ENCODE measurements at places on chromosomes 13 and 19.
A peak's percentile ranks its signal among the peaks of the same experiment; 100 is the strongest.

DNA sequence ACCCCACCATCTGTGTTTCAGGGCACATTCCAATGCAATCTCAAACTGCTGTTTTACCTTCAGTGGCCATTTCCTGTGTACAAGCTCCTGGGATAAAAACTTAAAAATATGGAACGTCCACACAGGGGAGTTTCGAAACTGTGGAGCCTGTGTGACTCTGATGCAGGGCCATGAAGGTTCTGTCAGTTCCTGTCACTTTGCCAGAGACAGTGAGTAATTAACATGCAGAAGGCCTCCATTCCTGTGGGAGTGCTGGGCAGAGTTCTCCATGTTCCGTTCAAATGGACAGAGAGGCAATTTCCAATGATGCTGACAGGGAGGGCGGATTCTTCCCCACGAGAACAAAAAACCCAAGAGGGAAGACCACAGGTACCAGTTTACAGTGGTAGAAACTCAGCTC is 24.4 kb downstream of the WDR88 start:
- no peak for DNase-seq

DNA sequence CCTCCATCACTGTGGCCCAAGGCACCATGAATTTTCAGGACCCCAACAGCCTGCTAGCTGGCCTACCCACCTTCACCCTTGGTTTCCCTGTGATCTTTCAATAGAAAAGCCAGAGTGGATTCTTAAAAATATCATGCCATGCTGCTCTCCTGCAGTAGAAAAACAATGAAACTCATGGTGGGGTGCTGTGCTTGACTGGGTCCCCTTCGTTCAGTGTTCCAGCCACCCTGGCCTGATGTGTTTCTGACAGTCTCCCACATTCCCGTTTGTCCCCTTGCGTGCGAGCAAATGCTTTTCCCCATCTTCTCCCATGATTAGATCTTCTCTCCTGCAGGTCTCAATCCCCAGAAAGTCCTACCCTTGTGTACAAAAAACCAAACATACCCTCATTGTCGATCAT is 43.2 kb downstream of the ABCC4 start:
- no peak for DNase-seq

DNA sequence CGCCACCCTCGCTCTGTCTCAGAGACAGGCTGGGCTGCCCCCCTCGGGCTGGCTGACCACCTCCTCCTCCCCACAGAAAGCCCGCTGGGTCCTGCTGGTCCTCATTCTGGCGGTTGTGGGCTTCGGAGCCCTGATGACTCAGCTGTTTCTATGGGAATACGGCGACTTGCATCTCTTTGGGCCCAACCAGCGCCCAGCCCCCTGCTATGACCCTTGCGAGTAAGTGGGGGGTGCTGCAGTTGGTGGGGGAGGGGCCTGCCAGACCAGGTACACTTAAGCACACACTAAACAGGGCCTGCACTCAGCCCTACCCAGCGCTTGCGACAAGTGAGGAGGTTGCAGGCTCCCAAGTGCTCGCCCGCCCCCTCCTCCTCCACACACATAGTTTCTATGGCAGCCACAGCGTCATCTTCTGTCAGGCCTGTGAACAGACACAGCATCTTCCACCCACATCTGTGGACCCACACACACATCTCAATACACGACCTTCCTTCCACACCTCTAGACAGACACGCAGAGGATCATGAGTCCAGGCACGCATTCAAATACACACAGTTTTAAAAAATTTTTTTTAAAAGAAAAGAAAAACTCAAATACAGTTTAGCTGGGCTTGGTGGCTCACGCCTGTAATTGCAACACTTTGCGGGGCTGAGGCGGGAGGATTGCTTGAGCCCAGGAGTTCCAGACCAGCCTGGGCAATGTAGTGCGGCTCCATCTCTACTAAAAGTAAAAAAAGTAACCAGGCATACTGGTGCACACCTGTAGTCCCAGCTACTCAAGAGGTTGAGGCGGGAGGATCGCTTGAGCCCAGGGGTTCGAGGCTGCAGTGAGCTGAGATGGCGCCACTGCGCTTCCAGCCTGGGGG is 18.4 kb downstream of the PLD3 start:
- DNase-seq = no peak

GRCh38 chr13:79281339-79281747 is 124.7 kb downstream of the RBM26 start:
- no peak for DNase-seq

DNA sequence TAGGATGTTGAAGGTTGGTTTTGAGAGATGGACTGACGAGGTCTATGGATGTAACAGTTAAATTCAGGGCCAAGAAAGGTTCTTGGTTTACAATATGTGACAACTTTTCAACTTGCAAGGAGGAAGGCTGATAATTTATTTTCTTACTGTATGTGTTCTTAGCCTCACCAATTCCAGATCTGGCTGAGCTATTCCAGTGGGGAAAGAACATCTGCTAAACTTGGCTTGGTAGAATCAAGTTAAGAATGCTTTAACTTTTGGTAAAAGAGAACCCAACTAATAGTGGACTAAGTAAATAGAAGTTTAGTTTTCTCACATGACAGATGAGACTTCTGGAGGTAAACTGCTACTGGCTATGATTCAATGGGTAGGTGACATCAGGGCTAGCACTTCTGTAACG is 222.9 kb downstream of the KLF5 start:
- no peak for DNase-seq

GRCh38 chr13:46874006-46874405 is 22.8 kb downstream of the HTR2A start:
- DNase-seq = no peak

GRCh38 chr13:34863360-34864135 is 78.5 kb upstream of the NBEA start:
- DNase-seq = no peak

DNA sequence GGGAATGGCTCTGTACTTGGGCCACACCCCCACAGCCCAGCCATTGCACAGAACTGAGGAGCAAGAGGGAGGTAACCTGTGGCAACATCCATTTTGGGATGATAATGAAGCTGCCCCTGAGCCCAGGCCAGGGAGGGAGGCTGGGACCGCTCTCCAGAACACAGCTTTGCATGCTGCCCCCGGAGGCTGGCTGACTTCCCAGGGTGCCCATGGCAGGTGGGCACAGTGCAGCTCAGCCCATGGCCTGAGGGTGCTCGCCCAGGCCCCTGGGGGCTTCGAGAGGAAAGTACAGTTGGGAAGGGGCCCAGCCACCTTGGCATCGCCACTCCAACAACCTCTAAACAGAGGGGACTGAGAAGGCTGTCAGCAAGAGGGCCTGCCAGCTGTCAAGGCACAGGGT is 5.7 kb downstream of the COPE start:
- DNase-seq = no peak

- DNase-seq = no peak
Measured at GRCh38 chr13:43493496-43494000, 293.2 kb downstream of the ENOX1 start.

DNA sequence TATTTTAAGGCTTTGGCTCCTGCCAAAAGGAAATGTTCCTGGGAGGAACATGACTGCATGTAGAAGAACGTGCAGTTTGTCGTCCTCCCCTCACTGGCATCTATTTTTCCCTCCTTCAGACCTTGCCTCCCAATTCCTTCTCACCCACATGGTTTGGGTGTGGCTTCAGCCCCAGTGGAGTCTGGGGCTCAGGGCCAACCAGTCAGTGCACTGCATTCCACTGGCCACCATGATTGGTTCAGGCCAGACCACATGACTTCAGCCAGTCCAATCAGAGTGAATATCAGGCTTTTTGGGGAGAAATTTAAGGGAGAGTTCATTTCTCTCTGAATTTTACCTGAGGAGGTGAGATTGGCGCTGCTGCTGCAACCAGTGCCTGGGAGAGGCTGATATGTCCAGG is 171.6 kb downstream of the ZIC5 start:
- no peak for DNase-seq

GRCh38 chr13:36769545-36769944 is 49.5 kb upstream of the RFXAP start:
- no peak for DNase-seq

DNA sequence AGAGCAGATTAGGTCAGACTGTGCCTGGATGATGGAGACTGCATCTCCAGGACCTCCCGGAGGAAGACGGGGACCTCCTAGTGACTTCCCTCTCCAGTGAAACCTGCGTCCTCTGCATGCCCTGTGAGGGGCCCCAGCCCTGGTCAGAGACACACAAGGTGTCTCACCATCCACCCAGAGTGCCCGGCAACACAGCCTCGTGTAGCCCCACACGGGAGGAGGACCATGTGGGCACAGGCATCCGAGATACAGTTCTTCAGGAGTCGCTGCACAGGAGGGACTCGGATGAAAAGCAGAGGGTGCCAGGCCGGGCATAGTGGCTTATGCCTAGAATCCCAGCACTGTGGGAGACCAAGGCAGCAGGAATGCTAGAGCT is 64.8 kb downstream of the PEPD start:
- DNase-seq = no peak

DNA sequence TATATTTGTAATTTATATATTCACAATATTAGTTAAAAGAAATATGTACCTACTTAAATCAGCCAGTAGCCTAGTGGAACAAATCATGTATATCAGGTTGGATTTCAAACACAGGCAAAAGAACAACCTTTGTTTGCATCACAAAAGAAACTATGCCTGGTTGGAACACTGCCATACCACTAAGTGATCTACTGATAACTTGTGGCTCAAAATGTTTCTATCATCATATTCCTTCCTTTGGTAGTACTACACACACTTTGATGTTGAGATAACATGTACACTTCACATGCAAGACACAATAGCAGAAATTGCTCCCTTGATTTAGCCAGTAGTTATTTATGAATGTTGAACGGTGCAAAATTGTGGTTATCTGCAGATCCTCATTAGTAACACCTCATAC is 146.0 kb upstream of the GPC6 start:
- DNase-seq = peak; percentile 72

DNA sequence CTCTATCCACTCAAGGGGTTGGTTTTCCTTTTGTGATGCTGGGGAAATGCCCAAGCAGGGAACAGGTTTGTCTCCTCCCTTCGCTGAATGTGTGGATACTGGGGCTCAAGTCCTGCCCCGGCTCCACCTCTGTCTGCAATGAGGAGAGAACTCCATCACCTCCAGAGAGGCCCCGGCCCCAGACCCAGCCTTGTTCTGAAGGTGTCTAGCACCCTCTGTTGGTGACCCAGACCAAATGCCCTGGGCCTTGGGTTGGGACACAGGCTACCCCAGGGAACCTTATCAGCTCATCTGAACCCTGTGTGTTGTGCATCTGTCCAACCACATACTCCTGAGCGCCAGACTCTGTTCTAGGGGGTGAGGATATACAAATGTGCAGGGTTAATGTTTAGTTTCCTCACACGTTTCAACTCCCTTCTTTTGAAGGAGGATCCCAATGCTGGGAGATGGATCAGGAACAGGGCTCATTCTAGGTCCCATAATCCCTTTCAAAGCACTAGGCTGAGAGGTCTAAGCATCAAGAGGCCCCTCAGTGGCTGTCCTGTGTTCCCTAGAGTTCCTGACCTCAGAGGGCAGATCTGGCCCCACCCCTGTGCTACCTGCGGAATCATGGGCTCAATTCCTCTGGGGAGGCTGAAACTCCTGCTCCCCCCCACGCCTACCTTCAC is 112.5 kb upstream of the SLC7A1 start:
- no peak for DNase-seq

- no peak for DNase-seq
Measured at GRCh38 chr19:2148482-2149135, 2.8 kb downstream of the AP3D1 start.

DNA sequence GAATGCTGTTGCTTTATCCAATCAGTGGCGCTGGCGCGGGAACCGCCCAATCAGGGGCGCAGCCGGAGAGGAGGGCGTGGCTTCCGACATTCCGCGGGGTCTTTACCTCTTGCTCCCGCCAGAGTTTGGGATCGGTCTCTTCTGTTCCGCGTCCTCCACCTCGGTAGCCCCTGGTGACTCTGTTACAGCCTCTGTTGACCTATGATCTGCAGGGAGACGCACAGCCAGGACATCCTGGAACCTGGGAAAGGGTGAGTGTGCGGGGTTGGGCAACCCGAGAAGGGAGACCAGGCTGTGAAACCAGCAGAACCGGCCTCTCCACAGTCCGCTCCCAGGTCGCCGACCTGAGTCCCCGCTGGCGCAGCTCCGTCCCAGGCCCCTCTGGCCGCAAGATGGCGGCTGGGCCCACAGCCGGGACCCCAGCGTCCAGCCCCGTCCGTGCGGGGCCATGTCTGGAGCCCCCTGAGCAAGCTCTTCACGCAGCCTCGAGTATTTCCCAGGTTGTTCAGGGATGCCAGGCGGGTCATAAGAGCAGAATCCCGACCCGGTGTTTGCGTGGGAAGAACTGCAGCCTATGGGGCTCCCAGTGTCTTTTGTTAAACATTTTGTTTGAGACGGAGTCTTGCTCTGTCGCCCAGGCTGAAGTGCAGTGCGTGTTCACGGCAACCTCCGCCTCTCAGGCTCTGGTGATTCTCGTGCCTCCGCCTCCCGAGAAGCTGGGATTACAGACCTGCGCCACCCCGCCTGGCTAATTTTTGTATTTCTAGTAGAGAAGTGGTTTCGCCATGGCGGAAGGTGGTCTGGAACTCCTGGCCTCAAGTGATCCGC is 4.4 kb upstream of the ZNF681 start:
- DNase-seq = peak; percentile 78

GRCh38 chr19:8690753-8691539 is 7.6 kb downstream of the ACTL9 start:
- no peak for DNase-seq

DNA sequence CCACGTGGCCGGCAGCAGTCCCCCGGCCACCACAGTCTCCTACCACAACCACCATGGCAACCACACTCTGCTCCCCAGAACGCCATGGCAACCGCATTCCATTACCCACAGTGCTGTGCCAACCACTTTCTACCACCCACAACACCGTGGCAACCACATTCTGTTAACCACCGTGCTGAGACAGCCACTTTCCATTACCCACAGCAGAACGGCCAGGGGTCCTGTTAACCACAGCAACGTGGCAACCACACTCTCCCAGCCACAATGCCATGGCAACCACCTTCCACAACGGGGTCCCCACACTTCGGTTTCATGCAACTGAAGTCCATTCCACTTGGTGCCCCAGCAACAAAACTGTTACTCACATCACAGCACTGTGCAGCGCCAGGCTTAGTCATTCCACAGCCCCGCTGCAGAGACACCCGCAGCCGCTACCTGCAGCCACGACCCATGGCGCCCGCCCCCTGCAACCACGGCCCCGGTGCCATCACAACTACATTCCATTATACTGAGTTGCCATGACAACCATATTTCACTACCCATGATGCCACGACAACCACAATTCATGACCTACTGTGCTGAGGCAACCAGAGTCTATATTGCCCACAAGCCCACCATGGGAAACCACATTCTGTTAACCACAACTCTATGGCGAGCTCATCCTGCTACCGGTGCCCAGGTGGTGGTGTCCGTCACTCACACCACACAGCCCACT is 10.0 kb downstream of the DPF1 start:
- DNase-seq = no peak

Data from NCI-H1105 (cell line).